ENCODE measurements at places on chromosomes 6 and 20. TPM values are rescaled to one million over a fixed set of nuclear protein-coding genes. Genes with fewer than 3 reads are reported as not detected.

The SLC17A3 gene
- total RNA-seq: not detected

The AGPAT4 gene
- 9.9 TPM for total RNA-seq

The MUC22 gene
- total RNA-seq: not detected

The PSORS1C1 gene
- total RNA-seq: 1.7 TPM

The NHSL1 gene
- total RNA-seq: 8.1 TPM

The GHRH gene
- total RNA-seq: not detected

The MSH5 gene
- total RNA-seq: 5.8 TPM

The ZNF512B gene
- total RNA-seq: 7.9 TPM

The SAMD3 gene
- not detected for total RNA-seq

The SCUBE3 gene
- total RNA-seq: under 0.01 TPM

The SLC17A4 gene
- under 0.01 TPM for total RNA-seq

The COL19A1 gene
- not detected for total RNA-seq
